ENCODE measurements at places on chromosomes 5 and 9.

GRCh38 chr5:173050791-173051190 is 5.4 kb upstream of the CREBRF start:
- no peak for DNase-seq

- DNase-seq: no peak
Measured at GRCh38 chr5:88924330-88924657, 41.3 kb upstream of the MEF2C start.

DNA sequence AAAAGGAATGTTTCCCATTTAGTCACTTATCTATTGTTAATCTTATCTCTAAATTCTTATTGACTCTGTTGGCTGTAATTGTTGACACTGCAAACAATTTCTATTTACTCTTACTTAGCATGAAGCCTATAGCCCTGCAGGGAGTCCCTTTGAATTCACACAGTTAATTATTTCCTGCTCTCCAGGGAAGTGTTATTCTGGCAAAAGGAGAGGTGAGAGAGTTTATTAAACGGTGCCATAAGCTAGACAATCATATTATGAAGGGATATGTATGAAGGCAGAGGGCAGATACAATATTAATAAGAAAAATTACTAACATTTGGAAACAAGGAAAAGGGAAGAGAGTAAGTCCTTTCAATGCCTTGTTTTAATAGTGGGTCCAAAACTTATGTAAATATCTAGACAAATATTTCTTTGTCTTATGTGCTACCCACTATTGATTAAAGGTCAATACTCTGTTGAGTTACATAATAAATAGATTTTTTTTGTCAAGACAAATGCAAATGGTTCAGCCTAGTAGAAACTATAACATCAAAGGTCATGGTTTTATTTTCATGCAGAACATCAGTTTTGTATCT is 107.1 kb downstream of the CDH18 start:
- no peak for DNase-seq

- DNase-seq: no peak
Measured at GRCh38 chr9:8683496-8683895, 883.9 kb upstream of the DMAC1 start.

GRCh38 chr9:78363221-78363620 is 66.3 kb downstream of the PSAT1 start:
- DNase-seq: no peak

DNA sequence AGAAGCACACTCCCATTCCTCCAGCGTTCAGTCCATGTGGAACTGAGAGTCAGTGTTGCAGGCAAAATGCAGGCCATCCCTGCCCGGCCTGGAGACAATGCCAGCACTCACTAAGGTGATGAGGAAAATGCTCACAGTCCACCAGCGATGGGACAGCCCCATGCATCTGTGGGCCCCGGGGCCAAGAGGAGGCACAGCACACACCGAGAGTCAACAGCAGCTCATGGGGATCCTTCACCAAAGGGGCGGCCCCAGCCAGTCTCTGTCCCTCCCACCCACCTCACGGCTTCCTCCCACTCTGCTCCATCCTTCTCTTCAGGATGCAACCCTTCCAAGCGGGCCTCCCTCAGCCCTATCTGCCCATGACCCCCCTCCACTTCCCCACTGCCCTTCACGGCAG is 6.2 kb downstream of the SEMA4D start:
- no peak for DNase-seq

GRCh38 chr5:105807290-105807689 is 1863.4 kb downstream of the EFNA5 start:
- no peak for DNase-seq

DNA sequence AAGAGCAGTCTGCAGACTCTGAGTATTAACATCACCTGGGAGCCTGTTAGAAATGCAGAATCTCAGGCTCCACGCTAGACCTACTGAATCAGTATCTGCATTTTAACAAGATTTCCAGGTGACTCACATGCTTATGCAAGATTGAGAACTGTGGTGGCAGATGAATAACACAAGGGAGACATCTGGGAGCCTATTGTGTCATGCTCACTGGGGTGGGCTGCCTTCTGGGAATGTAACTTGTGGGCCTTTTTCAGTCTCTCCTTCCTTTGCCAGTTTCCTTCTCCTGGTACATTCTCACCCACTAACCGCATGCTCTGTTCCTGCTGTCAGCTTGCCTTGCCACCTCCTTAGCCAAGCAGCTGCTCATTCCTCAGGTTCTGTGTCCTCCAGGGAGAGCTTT is 176.6 kb upstream of the C9orf72 start:
- DNase-seq: no peak

DNA sequence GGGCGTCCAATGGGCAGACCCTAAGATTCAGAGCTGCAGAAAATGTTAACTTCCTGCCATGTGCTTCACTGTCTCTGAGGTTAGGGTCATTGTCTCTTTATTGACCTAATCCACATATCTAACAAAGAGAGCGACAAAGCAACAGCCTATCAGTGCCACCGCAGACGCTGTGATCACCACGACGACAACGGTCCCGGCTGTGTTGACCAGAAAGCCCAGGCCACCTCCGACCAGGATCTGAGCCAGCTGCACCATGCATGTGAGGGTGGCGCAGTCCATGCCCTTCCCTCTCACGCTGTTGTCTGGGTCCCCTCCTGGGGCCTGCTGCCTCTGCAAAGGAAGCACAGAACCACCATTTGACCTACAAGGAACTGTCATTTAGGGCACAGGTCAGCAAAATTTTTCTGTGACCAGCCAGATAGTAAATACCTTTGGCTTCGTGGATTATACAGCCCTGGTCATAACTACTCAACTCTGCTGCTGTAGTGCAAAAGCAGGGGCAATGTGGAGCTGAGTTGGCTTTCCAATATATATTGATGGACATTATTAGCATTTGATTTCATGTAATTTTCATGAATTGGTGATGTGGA is 8.5 kb downstream of the RXFP3 start:
- no peak for DNase-seq

DNA sequence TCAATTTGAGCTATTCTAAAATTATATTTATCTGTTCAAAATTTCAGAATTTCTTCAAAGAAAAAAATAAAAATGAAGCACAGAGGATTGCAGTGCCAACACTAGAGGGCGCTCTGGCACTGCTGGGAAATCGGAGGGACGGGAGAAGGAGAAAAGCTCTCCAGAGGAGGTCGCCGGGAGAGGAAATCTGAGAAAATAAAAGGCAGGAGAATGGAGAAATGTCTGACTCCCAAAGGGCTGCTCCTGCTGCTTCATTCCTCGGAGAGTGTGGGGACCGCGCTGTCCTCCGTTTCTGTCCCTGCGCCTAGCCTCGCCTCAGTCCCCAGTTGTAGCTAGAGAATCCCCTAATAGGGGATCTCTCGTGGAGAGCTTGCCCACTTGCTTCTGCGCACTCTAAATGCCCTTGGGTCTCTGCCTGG is 40.0 kb upstream of the ARSB start:
- no peak for DNase-seq

GRCh38 chr5:52007230-52007858 is 624.1 kb downstream of the ISL1 start:
- DNase-seq: no peak

Measured in RWPE2 (cell line).